ENCODE measurements at places on chromosomes 6 and 20.

DNA sequence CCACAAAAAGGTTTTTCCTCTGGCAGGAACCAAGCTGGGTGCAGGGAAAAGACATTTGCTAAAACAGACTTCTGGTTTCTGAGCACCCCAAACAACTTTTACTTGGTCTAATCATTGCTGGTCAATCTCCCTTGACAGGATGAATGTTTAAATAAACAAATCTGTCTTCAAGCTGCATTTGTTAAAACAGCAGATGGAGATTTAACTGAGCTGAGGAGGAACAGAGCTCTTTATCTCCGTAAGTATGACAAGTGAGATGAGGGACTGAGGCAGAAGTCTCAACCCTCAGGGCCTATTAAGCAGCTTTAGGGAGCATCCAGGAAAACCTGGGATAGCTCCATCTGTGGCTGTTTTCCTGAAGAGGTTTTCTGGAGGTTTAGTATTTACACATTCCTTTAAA, 40.6 kb downstream of the NINL start:
- no peak for DNase-seq

DNA sequence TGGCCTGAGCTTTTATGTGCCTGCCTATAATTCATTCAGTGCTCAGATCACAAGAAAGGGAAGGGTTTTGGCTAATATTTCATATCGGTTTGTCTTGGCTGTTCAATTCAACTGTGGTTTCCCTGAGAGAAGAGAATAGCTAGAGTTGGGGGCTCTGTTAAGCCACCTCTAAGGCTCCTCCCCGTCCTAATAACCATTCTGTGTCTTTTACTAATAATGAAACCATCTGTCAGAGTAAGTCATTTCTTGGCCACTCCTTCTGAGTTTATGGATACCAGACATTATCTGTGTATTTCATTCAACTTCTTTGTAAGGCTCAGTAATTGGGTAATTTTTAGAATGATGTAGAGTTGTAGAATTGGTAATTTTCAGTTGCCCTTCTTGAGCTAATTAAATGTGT, 5.2 kb downstream of the STX11 start:
- DNase-seq, result no peak

DNA sequence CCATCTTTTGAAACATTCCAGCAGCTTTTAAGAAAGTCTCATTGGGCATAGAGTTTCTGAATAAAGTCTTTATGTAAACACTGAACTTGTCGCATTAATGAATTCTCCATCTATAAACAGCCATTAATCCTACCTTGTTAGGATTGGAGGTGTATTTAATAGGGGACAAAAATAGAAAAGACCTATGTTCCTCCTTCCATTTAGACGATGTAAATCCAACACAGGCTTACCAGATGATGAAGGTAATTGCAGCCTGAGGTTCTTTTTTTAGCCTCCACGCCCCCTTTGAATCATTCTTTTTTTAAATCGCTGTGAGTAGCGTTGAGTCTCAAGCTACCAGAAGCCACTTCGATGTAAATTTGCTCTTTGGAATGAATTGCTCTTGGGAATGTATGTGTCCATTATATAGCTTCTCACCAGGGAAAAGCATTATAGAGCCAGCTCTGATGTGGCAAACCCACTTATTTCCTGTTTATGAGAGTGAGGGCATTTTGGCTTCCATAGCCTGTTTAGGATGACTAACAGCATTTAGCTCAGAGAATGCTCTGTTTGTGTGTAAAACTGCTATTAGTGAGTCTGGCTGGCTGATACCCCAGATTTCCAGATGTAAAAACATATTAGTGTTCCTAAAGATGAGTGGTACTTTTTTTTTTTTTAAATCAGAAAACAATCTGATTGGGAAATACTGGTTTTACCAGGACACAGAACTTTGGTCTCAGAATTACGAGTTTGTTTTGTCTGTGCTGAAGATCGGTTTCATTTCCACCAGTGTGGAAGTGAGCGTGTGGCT, 74.9 kb upstream of the CLDN20 start:
- no peak for DNase-seq

- no peak for DNase-seq
These were observed 395.6 kb upstream of the FLRT3 start for GRCh38 chr20:14732996-14733395.

DNA sequence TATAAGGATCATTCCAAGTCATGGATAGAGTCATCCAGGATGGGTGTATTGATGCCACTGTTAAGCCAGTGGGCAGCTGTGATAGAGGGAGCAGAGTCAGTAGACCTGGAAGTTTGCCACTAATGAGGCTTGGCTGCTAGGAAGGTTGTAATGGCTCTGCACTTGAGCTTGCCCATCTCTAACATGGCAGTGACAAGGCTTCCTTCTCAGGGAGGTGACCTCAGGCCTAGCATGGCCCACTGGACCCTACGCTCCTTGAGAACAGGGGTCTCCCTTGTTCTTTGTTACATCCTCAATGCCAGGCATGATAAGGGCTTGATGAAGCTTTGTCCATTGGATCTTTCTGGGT, 155.1 kb downstream of the CD83 start:
- DNase-seq, result no peak

- DNase-seq, result no peak
These were observed 112.4 kb upstream of the ZNF217 start for GRCh38 chr20:53706008-53706465.

- DNase-seq, result no peak
These were observed 110.6 kb upstream of the NHSL1 start for GRCh38 chr6:138609801-138610430.

DNA sequence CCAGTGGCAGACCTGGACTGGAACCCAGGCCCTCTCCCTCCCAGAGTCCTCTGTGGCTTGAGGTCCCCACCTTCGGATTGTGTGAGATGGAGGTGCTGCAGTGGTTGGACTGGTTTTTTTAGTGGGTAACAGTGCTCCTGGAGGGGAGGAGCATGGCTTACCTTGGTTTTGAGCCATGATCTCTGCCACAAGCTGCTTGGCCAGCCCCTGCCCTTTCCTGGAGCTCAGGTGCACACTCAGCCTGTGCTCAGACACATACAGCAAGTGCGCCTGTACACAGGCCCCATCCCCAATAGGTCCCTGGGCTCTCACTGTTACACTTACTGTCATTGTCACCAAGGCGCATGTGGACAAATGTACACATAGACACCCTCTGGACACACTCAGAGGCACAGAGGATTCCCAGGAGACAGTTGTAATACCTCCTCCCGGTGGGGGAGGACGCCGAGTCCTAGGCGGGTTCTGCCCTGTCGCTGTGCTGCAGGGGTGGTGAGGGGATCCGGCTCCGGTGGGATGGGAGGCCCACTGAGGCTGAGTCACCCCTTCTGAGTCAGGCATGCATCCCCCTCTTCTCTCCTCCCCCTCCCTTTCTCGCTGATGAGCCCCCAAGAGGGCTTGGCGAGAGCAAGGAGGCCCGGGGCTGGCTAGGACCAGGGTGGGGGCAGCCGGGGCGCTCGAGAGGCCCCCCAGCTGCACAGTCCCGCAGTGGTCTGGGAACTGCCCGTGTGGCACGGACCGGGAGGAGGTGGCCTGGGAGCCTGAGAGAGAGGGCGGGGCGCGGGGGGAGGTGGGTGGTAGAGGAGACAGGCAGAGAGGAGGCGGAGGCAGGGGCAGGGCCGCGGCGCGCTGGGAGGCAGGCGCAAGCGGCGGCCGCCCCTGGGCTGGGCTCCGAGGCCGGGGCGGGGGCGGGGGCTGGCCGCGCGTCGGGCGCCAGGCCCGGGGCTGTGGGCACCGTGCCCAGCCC, 522 bp upstream of the EPB41L1 start:
- no peak for DNase-seq

- DNase-seq, result no peak
These were observed 57.0 kb upstream of the STX16 start for GRCh38 chr20:58593880-58594638.

DNA sequence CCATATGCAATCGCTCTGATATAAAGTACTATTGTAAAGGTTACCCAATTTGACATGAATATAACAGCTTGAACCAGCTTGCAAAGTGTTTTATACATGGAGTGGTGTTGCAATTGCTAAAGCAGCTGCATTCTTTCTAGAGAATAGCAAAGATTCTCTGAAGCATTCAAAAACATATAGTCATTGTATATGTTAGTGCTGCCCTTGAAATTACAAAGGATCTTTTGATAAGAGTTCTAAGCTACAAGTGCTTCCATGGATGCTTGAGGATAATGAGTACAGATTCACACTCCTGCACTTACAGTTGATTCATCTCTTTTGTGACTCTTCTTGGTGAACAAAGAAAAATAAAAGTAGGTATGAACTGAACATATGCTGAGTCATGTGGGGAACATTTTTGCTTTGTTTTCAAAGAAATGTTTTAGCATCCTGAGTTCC, 175.7 kb downstream of the ALDH8A1 start:
- no peak for DNase-seq

- no peak for DNase-seq
These were observed 809 bp upstream of the NOL7 start for GRCh38 chr6:13614126-13614925.

- no peak for DNase-seq
These were observed 64.2 kb downstream of the EYS start for GRCh38 chr6:65642776-65643175.

GRCh38 chr20:31927627-31928159, 24.2 kb downstream of the PDRG1 start:
- no peak for DNase-seq

GRCh38 chr20:35616465-35617396, 1.1 kb downstream of the SPAG4 start:
- DNase-seq, result peak; percentile 94

GRCh38 chr6:156045401-156046267, 590.0 kb upstream of the NOX3 start:
- no peak for DNase-seq

DNA sequence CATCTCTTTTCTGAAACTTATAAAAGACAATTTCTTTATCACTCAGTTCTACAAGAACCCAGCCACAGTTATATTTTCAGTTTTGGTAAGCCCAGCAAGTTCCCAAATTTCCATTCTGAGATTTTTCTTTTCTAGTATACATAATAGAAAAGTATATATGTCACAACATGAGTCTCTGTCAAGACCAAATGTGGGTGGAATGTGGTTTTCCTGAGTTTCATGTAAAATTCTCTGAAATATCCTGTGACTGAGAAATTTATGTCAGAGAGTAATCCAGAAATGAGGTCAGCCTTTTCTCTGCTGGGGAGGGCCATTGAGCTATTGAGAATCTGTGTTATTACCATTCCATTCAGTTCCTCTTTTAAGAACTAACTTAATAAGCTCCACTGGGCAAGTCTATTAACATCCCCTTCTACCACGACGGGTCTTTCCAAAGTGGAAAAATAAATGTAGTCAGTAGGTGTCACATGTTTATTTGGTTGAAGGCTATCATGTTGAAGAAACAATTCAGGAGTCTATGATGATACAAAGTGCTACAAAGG, 100.7 kb upstream of the HMGN3 start:
- no peak for DNase-seq

DNA sequence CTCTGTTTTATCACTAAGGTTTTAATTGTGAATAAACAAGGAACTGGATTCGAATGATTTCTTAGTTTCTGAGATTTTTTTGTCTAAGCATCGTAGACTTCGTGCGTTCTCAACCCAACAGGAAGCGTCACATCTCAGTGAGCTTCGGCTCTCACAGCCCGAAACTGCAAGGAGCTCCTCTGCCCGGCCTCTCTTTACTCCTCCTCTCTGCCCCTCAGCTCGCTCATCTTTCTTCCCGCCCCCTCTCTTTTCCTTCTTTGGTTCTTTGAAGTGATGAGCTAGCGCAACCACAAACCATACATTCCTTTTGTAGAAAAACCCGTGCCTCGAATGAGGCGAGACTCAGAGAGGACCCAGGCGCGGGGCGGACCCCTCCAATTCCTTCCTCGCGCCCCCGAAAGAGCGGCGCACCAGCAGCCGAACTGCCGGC, 480 bp upstream of the NT5E start:
- DNase-seq, result no peak

DNA sequence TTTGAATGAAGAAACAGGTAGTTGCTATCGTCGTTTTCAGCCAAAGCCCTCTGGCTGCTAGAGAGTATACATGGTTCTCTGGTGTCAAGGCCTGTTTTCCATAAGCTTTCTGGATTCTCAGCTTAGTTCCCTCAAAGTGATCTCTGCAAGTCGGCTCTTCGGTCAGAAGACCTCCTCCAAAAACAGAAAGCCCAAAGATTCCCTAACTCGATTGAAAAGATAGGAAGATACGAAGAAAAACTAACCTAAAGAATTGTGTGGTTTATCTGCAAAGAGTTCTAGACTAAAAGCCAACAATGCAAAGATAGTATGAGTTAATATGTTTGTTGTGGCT, 545 bp upstream of the ASCC3 start:
- DNase-seq, result no peak

DNA sequence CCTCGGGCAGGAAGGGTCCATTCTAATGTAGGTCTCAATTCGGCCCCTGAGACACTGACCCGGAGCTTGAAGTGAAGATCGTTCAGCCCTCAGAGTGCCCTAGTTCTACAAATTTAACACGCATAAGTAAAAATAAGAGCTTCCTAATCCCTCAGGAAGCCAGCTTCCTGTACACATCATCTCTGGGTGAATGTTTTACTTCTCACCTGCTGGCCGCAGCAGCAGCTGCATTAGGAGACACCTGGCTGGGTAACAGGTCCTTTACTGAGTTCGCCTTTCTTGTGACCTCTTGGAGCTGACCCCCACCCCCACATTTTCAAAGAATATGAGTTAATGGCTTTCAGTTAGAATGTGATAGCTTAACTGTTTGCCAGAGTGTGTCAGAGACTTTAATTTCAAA, 165.0 kb downstream of the SMOC2 start:
- no peak for DNase-seq

DNA sequence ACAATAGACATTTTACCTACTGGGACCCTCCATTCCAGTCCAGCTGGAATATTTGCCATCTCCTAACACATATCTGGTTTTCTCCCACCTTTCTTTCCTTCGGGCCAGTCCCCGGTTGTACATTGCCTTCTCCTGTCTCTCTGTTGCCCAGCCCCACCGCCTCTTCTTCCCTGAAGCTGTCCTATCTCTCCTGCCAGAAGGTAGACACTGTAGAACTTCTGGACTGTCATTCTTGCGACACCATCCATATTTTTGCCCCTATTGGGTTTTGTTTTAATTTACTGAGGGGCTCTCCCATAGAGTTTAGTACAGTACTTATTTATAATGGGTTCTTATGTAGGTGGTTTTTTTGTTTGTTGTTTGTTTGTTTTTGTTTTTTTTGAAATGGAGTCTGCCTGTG, 4.9 kb downstream of the PTK7 start:
- DNase-seq, result no peak

DNA sequence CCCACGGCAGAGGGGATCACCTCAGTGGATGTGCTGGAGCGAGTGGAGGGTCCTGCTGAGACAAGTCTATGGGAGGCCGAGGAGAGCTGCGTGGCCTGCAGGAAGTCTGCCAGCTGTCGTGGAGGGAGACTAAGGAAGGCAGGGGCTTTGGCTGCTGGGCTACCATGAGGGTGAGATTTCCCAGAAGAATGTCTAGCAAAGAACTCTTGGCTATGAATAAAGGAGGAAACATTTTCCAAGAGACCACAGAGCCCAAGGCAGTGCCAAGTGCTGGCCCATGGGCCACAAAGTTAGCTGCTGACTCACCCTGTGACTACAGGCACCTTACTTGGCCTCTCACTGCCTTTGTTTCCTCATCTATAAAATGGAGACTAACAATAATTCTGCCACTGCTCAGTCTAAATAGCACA, 73.4 kb downstream of the PRDM1 start:
- DNase-seq, result peak; percentile 74

GRCh38 chr20:62668441-62669027, 26.2 kb downstream of the SLCO4A1 start:
- DNase-seq, result no peak

GRCh38 chr6:125219361-125219895, 65.9 kb downstream of the TPD52L1 start:
- DNase-seq, result no peak
